ENCODE measurements at places on chromosomes 1 and 21.

DNA sequence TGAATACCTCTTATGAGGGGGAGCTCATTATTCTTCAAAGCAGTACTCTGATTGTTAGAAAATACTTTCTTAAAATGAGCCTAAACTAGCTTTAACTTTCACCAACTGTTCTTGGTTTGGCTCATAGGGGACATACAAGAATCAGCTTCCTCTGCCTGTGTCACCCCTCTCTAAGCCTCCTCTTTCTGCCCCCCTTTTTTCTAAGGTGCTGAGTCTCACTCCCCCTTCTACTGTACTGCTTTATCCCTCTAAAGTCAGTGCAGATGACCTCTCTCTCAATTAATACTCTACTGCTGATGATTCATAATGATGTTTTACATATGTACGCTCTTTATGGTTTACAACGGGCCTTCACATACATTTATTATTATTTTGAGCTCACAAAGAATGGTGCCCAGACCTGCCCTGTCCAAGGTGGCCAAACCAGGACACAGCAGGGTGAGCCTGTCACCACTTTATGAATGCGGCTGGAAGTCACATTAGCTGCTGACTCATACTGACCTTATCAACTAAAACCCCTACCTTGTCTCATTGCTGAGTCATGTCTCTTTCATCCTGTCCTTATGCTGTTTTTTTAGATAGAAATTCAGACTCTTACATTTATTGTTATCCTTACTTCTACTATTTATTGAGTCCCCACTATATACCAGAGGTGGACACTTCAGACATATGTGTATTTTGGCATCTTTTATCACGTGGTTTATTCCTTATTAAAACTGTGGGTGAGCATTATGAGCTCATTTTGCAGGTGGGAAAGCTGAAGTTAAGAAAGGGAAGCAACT lies 126.9 kb downstream of the RNF220 start:
- no peak for DNase-seq

GRCh38 chr1:89279011-89279466 lies 6.4 kb upstream of the GBP5 start:
- DNase-seq = no peak

- DNase-seq = peak; percentile 48
These were observed 331.6 kb downstream of the SRGAP2C start for GRCh38 chr1:121516234-121516967.

DNA sequence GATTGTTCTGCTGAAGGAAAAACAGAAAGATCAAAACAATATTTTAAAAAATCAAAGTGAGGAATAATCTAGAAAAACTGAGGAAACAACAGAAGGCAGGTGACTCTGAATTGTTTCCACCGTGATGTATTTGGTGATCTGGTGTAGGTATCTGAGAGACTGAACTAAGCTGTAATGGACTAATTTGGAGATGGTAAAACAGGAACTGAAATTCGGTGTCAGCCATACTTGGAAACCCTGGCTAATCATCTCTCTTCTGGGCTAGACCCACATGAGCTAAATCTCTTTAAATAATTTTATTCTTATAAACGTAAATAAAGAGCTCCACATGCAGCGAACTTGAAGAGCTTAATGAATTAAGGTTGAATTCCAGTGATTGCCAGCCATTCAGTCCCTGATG lies 1226.1 kb downstream of the NCAM2 start:
- DNase-seq = no peak

GRCh38 chr1:237834461-237834860 lies 56.3 kb downstream of the ZP4 start:
- DNase-seq = no peak

DNA sequence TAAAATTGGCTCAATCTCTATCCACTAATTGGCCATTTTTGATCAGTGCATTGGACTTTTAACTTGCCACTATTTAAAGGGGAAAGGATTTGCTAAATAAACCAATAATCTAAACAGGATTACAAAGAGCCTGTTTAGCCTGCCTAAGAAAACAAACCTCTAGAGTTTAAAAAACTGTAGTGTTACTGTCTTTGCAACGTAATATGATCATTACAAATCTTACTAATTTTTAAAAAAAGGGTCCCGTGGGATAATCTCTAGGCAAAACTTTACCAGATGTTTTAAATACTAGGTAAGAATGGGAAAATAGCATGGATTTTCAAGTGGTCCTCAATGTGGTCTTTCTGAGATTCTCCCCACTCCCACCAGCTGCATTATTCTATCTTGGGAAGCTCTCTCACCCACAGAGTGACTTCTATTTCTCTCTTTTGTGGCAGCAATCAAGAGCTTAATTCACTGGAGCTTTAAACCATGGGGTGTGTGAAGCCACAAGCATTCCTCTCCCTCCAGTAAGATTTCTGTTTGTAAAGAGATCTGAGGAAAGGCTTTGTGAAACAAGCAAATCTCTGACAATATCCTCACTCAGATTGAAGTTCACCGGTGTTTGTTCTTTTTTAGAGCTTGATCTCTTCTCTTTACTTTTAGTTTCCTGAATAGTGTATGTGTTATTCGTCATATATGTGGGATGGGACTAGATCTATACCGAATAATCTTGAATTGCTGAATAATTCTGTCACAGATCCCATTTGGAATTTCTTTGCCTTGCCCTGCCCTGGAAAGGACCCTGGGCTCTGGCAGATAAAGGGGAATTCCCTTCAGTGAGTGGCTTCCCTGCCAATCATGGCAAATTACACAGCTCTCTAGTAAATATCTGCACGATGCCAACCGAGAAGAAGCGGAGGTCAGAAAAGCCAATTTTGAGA lies 132.2 kb downstream of the TLR5 start:
- DNase-seq = no peak

- peak; percentile 73 for DNase-seq
These were observed 72.9 kb upstream of the COL6A1 start for GRCh38 chr21:45908536-45909237.

DNA sequence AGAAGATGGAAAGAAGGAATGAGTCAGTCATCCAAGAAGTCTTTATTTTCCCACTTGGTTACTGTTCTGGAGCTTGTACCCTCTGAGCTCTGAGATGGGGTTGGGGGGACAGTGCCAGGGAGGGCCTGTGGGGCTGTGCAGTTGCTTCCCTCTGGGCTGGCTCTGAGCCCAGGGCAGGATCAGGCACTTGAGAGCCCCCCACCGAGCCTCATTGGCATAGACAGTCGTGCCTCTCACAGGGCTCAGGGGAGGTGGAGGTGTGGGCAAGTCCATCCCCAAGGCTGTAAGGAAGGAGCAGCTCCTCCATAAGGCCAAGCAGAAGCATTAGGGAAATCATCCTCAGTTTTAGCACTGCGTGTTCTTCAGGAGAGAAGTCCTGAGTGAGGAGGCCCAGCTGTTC lies 2.5 kb upstream of the ARL8A start:
- no peak for DNase-seq

DNA sequence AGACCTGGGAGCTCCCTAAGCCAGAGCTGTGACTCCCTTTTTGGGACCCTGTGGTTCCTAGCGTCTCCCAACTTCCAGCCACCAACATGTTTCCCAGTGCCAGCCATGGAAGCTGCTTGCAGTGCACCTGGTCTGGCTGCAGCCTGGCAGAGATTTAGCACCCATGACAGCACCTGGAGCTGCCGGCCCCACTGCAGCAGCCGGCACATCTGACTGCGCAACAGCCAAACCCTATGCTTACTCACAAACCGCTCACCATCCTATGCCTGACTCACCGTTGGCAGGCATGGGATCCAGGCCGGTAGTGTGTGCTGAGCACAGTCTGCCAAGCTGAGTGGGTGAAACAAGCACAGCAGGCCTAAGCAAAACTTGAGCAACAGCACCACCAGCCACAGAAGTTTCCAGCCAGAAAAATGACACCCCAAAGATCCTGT lies 435.9 kb upstream of the PRMT6 start:
- DNase-seq = no peak

DNA sequence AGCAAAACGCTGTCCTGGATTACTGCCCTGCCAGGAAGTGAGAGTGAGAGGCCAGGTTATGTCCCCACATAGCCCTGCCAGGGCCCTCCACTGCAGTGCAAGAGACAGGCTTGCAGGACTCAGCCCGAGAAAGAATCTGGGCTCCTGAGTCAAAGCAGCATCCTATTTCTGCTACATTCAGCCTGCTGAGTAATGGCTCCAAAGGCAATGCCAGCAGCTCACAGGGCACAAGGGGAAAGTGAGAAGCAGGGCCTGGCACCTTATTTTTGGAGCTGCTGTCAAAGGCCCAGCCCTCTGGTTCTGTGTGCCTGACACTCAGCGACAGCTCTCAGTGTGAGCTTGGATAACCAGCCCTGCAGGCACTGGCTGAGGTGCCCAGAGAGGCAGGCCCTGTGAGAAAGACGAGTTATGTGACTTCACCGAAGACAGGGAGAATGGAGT lies 83.9 kb downstream of the DTL start:
- no peak for DNase-seq

- no peak for DNase-seq
These were observed 58.4 kb downstream of the DYRK1A start for GRCh38 chr21:37425001-37425400.

DNA sequence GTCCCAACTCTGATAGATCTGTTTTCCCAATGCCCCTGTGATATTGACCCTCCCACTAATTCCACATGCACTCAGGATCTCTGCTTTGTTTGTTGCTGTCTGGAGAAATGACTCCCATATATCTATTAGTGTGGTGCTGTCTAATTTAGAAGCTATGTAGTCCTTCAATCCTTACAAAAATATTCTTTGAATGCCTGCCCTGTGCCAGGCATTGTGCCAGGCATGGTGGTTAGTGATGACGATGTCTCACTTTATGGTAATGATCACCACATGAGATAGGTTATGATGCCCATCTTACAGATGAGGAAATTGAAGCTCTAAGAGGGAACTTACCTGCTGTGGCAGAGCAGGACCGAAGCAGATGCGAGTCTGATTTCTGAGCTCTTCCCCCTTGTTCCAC lies 12.9 kb downstream of the MYOG start:
- no peak for DNase-seq

DNA sequence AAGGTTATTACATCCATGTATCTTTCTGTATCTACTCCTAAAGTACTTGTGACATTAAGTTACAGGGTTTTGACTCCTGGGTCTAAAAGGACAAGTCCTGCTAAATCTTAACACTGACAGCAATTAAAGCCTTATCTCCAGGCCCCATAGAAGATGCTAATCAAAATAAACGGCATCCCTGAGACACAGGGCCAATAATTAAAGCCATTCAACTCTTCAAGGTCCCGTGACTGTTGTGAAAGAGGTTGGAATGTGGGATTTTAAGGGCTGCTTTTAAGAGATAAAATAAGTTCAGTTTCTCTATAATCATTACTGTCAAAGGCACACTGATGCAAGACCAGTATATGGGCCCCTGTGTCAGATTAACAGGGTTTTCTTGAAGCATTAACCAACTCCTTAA lies 8.3 kb downstream of the DNAI4 start:
- no peak for DNase-seq

GRCh38 chr1:208154679-208155642 lies 89.2 kb downstream of the PLXNA2 start:
- DNase-seq = peak; percentile 57

- no peak for DNase-seq
These were observed 15.1 kb downstream of the ABCG1 start for GRCh38 chr21:42234041-42234440.

DNA sequence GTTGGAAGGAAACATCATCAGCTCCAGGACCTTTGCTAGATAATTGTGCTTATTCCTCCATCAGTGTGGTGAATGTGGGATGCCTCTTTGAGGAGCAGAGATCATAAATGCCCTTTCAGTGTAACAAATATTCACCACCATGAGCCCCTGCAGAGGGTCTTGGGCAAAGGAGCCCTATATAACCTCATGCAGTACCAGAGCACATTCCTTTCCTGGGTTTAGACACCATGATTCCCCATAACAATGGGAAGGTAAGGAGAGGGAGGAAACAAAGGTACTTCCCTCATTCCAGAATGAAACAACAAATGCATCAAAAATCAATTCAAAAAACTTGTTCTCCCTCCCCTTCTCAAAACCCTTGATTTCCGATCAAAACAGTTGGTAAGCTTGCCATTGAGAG lies 103.4 kb upstream of the PROX1 start:
- DNase-seq = no peak

- no peak for DNase-seq
These were observed 302.0 kb downstream of the DUSP10 start for GRCh38 chr1:221439747-221440501.

DNA sequence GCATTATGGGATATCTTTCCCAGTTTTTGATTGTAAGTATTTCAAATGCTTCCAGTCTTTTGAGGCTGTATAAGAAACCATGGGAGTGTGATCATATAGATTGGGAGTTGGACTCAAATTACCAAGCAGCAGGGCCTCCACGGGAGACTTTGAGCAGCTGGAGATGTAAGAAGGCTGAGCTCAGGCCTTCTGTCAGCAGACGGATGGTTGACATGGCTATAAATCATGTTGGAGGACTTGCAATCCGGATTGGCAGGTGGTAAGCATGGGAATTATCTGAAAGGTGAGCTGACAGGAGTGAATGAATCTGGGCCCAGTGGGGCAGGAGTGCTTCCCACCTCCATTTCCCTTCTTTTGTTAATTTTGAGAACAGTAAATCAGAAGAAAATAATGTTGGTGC lies 83.2 kb upstream of the PPM1J start:
- no peak for DNase-seq

DNA sequence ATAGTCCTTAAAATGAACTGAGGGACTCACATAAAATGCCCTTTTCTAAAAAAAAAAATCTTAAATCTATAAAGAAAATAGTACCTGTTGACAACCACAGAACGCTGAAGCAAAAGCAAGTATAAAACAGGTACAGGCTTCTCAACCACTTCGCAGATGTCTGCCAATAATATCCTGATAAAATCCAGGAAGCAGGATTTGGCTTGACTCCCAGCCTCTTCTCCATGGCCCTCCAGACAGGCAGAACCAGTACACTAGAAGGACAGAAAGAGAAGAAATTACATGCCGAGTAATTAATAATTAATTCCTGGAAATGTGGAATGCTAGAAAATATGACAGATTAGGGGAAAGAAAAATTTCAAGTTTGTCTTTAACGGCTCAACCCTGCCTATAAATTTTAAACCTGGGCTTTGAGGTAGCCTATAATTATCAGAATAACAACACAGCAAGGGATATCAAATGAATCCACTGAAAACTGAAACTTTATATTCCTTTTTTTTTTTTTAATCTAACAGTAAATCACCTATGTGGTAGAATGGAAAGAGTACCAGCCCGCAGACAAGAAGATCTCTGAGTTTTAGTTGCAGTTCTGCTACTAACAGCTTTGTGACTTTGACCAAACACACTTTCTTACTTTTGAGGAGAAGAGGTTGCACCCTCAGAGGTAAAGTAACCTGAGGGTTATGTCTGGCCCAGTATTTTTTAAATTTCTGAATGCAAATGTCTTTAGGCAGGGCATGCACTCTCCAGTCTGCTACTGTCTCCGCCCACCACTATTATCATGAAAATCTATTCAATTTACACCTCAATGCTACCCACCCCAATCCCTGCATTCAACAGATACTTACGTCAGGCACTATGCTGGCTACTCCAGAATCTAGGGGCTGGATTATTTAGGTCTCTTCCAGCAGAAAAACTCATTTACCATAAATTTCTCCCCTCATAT lies 2.7 kb downstream of the KIAA0319L start:
- DNase-seq = peak; percentile 76

Measured in upper lobe of left lung (tissue), 6 donors.